Naive B cell (primary cell): ENCODE measurements at places on chromosomes 4 and X. TPM values are rescaled to one million over a fixed set of nuclear protein-coding genes. Genes with fewer than 3 reads are reported as not detected.

DNA sequence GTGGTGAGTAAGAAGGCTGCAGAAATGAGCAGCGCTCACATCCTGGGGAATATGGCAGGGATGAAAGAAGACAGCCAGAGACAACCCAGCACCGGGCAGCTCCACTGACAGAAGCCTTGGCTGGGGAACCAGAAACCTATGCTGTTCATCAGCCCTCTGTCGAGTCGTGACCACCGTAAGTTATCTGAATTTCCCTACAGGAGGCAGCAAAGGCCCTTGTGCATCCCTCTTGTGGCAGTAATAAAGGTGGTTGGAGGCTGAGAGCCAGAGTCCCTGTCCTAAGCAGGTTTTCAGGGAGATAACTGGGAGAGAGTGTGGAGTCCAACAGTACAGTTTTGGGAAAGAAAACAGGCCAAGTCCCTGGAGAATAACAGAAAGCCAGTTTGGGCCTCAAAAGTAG, 194.0 kb upstream of the BOD1L1 start:
- H3K27ac ChIP-seq, result no peak overlapping the region
- H3K27me3 ChIP-seq, result peaks cover 5% of the 10 kb centered on the region
- DNase-seq, result no peak
- no peak overlapping the region for H3K4me3 ChIP-seq
- H3K36me3 ChIP-seq, result peaks cover 12% of the 10 kb centered on the region

DNA sequence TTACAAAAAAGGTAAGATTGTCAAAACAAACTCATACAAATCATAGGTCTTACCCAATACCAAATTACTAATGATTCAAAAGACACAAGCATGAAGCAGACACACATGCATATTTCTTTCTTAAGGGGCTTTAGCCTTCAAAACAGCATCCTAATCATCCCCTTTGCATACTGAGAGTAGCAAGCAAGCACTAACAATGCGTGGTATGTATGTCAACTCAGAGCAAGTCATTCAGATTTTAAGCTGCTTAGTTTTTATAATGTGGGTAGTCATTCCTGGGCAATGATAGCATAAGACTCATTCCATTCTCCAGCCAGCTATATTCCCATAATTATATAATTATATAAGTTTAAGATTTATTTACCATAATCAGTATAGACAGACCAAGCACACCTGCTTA, 219.6 kb downstream of the DKK2 start:
- no peak for DNase-seq
- no peaks in the 10 kb centered on the region for H3K4me1 ChIP-seq
- H3K27me3 ChIP-seq, result no peaks in the 10 kb centered on the region
- H3K4me3 ChIP-seq, result no peak overlapping the region

DNA sequence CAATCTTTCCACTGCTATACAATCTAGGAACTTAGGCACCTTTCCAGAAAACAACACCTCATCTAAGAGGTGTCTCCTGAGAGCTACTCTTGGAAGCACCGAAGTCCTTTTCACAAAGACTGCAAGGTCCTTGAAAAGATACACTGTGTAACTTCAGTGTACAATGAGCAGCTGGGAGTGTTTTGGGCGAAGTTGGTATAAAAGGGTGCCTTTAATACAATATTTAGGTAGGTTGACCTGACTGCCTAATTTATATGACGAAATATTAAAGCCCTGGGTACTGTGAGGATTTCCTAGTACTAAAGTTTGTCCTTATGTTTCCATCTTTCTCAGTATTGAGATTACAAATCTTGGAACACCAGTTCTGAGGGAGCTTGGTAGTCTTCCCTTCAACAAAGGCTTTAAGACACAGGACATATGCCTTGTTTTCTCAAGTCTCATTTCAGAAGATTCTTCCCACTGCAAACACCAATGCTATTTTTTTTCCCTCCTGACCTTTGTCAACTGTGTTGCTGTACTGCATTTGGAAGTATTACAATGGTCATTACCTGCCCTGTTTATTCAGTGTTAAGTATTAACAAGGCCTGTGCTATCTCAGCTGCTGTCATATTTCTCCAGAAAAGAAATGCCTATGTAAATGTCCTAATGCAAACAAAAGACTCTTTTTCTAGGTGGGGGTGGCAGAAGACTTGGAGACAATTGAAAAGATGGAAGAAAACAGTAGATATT, 134.2 kb downstream of the MAML3 start:
- DNase-seq, result no peak
- H3K27ac ChIP-seq, result no peak overlapping the region
- peaks cover 4% of the 10 kb centered on the region for H3K4me1 ChIP-seq
- no peaks in the 10 kb centered on the region for H3K27me3 ChIP-seq
- no peaks in the 10 kb centered on the region for H3K36me3 ChIP-seq
- no peak overlapping the region for H3K4me3 ChIP-seq

DNA sequence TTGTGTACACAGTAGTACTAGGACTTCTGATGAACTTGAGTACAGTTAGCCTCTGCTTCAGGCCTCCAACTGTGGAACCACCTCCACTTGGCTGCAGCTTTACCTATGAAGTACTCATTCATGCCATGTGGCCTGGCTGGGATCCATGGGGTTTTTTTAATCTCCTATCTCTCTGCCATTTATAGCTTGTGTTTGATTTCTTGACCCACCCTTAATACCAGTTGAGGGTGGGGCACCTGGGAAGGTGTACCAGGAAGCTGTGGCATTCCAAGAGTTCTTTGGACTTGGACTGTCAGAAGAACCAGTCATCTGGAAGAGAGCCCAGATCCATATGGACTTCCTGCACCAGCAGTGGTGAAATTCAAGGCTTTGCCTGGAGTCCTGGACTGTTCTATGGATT, 230.1 kb downstream of the SHROOM3 start:
- H3K4me1 ChIP-seq, result peaks cover 5% of the 10 kb centered on the region
- H3K27ac ChIP-seq, result no peak overlapping the region
- DNase-seq, result no peak
- no peaks in the 10 kb centered on the region for H3K27me3 ChIP-seq

DNA sequence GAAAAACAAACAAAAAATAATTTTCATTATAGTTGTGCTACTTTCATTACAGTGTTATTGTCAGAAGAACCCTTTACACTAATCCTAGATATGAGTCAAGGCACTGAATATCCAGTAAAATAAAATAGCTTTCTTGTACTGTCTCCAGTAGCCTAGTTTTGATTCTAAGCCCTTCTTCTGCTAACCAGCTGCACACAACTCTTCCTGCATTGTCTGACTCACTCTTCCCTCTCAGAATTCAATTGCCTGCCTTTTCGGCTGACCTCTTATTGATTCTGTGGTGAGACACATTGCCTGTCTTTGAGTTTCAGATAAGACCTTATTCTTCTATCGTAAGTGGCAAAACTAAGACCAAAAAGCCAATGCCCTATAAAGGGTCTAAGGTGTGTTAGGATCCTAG, 26.7 kb upstream of the PCDH18 start:
- H3K4me3 ChIP-seq, result no peak overlapping the region
- no peak overlapping the region for H3K27ac ChIP-seq

Gene TTC29
- not detected for polyA plus RNA-seq

DNA sequence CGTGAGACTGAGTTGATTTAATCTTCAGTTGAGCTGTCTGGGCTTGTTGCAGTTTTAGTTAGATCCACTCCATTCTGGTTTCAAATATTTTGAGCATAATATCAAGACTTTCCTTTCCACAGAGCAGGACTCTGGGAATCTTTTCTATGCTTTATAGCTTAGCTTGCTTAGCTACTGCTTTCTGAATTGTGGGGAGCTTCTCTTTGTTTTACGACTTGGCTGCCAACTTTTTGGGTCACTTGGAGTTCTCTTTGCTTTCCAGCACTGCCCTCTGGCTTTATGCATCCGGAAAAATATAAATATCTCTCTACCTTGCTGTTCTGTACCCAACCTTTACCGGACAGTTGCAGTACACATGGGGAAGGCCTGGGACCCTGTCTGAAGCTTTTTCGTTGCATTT, 292.1 kb downstream of the STIM2 start:
- H3K27ac ChIP-seq, result no peak overlapping the region
- no peaks in the 10 kb centered on the region for H3K4me1 ChIP-seq
- H3K36me3 ChIP-seq, result no peaks in the 10 kb centered on the region

DNA sequence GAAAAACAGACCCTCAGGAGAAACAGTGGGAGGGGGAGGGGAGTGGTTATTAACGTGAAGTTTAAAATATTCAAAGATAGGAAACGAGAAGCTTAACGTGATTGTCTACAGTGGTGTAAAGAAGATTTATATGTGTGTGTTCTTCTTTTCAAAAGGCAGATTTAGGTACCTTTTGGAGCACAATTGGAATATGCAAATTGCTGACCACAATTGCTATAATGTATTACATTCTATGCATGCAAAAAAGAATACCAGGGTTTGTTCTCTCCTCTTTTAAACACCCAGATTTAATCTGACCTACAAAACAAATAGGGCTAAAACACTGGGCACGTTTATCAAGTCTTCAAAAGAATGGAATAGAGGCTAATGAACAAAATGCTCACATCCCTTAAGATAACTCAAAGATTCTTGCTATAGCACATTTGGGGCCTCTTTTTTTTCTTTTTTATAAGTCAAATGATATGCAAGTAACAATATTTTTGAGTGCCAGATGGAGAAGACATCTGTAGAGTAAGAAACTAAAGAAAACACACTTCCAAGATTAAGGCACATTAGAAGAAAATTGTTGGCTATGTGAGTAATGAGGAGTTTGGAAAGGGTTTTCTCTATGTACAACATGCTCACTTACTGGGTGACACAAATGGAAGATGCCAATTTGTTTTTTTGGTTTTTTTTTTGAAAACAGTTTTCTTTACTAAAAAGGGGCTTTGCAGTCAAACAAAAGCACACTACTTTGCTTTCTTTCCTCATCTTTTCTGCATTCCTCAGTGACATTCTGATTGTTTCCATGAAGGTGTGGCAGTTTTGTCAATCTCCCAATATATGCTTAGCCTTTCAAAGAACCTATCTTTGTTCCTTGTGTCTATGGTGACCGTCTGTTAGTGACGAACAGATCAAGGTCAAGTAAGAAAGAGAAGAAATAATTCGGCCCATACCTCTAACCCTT, 240.3 kb downstream of the PALLD start:
- peaks cover 2% of the 10 kb centered on the region for H3K4me1 ChIP-seq
- no peaks in the 10 kb centered on the region for H3K36me3 ChIP-seq
- no peaks in the 10 kb centered on the region for H3K27me3 ChIP-seq
- no peak for DNase-seq
- H3K27ac ChIP-seq, result no peak overlapping the region

GRCh38 chrX:48890934-48891401, 6.6 kb downstream of the TIMM17B start:
- H3K4me3 ChIP-seq, result peak overlapping the region; percentile 92
- peaks cover 11% of the 10 kb centered on the region for H3K4me1 ChIP-seq
- H3K27me3 ChIP-seq, result no peaks in the 10 kb centered on the region
- H3K27ac ChIP-seq, result peak overlapping the region; percentile 61
- H3K36me3 ChIP-seq, result no peaks in the 10 kb centered on the region

Gene GPAT3
- polyA plus RNA-seq, result not detected

DNA sequence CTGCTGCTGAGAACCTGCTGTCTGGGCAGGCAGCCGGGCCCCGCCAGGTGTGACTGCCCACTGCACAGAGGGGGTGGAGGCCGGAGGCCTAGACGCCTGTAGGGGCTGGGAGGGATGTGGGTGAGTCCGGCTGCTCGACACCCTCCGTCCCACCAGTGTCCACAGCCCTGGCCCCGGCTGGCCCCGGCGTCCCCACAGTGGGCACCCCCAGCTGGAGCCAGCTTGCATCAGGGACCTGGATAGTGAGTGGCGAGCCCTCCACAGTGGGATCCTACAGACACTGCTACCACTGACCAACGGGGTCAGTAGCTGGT, 34.7 kb upstream of the SPON2 start:
- no peak for DNase-seq
- H3K4me3 ChIP-seq, result no peak overlapping the region
- H3K27ac ChIP-seq, result no peak overlapping the region

DNA sequence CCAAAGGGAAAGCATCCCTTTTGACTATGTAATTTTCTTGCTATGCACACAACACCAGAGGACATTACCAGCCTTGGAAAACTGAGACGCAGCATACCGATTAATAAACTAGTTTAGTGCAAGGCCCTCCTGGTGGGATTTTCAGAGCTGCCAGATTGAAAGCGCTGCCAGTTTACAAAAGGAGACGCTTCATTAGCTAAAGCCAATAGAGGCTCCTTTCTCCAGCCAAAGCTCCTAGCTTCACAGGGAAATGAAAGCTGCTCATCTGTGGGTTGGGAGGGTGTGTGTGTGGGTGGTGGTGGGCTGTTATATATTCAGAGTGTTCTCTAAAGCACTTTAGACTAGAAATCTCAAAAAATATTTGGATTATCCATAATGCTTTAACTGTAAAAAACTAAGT, 32.4 kb downstream of the SPANXN4 start:
- no peak overlapping the region for H3K4me3 ChIP-seq
- H3K4me1 ChIP-seq, result no peaks in the 10 kb centered on the region
- no peak overlapping the region for H3K27ac ChIP-seq
- no peaks in the 10 kb centered on the region for H3K27me3 ChIP-seq
- H3K36me3 ChIP-seq, result no peaks in the 10 kb centered on the region

DNA sequence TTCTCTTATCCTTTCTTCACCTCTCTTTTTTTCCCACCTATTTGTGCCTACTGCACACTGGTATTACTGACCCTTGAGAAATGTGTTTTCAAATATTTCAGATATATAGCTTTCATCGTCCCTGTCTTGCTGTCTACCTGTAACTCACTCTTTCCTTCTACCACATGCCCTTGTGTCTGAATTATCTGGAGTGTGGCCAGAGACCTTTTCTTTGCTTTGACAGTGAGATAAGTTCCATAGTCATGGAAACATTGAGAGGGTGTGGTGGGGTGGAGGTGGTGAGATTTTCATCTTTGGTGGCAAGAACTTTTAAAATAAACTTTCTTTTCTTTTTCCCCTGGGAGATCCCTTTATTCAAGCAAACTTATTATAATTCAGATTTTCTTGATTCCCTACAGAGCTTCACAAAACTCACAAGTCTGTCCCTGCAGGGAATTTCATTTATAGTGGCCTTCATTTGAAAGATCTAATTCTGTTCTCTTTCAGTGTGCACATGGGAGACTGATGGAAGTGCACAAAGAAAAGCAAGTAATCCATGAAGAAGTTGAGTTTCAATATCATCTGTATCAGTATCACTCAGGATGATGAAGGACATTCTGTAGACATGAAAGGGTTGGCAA, 95.7 kb downstream of the SH2D1A start:
- H3K27ac ChIP-seq, result no peak overlapping the region
- no peaks in the 10 kb centered on the region for H3K27me3 ChIP-seq
- H3K4me1 ChIP-seq, result no peaks in the 10 kb centered on the region
- no peak overlapping the region for H3K4me3 ChIP-seq
